Hepatic stellate cell (primary cell): ENCODE measurements at places on chromosomes 7 and 10.
A peak's percentile ranks its signal among the peaks of the same experiment; 100 is the strongest.

- DNase-seq, result no peak
Observed at GRCh38 chr10:78828647-78829539, 239.9 kb upstream of the ZMIZ1 start.

GRCh38 chr10:75228834-75229233 lies 6.9 kb downstream of the COMTD1 start:
- no peak for DNase-seq

- DNase-seq, result peak; percentile 4
Observed at GRCh38 chr7:115008465-115009114, 86.7 kb downstream of the MDFIC start.

- DNase-seq, result no peak
Observed at GRCh38 chr7:43076189-43076605, 36.2 kb upstream of the HECW1 start.
